ENCODE measurements at places on chromosomes 5 and 9.
A peak's percentile ranks its signal among the peaks of the same experiment; 100 is the strongest.

- no peak for DNase-seq
These were observed 11.5 kb downstream of the PRRX2 start for GRCh38 chr9:129676975-129677374.

- DNase-seq, result no peak
These were observed 26.3 kb upstream of the ARSI start for GRCh38 chr5:150329038-150329437.

- no peak for DNase-seq
These were observed 34.1 kb downstream of the ECPAS start for GRCh38 chr9:111450124-111450523.

DNA sequence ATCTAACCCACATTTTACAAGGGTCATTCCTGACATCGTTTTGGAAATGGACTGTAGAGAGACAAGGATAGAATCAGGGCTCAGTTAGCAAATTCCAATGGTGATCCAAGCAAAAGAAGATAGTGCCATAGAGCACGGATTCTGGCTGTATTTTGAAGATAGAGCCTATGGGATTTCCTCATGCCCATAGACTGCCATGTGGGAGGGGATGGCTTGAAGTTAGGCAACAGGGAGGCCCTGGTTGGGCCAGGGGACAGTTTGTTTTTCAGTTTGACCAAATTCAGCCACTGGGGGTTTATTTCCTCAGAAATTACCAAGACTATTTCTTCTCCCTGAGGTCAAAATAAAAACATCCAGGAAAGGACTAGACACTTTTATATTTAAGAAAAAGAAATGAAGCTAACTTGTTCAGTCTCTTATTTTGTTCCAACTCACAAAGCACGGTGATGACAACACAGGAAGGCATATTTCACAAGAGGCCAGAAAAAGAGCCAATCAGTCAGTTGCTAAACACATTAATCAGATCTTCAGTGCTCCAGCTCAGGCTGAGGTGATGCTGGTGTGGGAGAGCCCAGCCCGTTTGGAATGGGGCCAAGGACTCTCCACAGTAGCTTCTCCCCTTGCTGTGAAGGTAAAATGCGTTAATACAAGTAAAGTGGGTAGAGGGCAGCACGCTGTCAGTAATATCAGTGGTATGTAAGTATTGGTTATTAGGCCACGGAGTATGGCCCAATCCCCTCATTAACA lies 4.4 kb upstream of the DCTN4 start:
- DNase-seq, result peak; percentile 67

DNA sequence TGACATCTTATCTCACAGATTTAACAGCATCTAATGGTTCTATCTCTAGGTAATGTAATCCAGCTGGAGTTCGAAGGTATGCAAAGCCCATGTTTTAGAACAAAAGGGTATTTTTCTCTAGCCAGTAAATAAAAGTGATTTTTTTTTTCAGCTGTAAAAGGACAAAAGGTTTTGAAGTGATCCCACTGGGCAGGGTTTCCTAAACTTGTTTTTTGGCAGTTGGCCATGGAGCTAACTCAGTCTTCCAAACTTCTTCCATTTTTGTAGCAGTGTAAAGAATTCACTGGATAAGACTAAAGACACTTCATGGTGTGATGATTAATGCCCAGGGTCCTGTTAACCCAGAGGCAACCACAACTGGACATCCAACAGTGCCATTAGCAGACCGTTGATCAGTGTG lies 63.8 kb downstream of the TMEM252 start:
- no peak for DNase-seq

GRCh38 chr9:93223260-93224180 lies 39.6 kb downstream of the WNK2 start:
- no peak for DNase-seq

- no peak for DNase-seq
These were observed 224.4 kb downstream of the EBF1 start for GRCh38 chr5:158875272-158875679.

Measured in mesothelial cell of epicardium (in vitro differentiated cells).